ENCODE measurements at places on chromosomes 2 and 18.

DNA sequence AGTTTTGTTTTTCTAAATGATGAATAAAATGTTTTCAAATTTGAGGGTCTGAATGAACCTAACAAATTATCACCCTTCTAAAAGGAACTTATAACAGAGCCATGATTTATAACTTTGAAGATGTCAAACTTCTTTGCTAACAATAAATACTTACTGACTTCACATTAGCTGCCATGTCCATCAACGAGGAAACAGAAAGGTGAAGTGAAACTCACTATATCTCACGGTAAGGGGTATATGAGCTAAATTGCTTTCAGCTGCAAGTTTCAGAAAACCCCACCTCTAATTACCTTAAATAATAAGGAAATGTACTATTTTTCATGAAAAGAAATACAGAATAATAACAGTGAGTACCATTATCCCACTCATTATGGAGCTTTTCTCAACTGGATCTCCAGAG, 350.8 kb upstream of the NT5C1B start:
- no peaks in the 10 kb centered on the region for H3K4me1 ChIP-seq
- H3K27me3 ChIP-seq: no peaks in the 10 kb centered on the region
- H3K4me3 ChIP-seq: no peak overlapping the region

DNA sequence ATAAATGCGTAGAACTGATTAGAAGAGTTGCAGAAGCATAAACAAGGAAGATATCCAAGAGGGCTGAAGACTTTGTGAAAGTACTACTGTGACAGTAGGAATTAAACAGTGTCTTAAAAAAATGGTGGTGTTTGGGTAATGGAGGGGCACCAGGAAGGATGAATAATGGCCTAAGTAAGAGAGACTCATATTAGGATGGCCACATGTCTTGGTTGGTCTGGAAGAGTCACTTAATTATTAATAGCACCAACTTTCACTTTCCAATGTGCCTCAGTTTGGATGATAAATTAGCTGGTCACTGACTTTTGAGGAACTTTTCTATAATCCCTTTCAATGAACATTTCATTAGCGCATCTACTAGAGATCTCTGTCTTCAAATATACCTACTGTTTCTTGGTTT, 372.2 kb downstream of the NYAP2 start:
- H3K4me3 ChIP-seq: no peak overlapping the region
- H3K27ac ChIP-seq: no peak overlapping the region
- DNase-seq: no peak
- H3K36me3 ChIP-seq: no peaks in the 10 kb centered on the region

- DNase-seq: peak; percentile 37
- no peak overlapping the region for H3K27ac ChIP-seq
- peaks cover 32% of the 10 kb centered on the region for H3K4me1 ChIP-seq
- no peak overlapping the region for H3K4me3 ChIP-seq
- H3K27me3 ChIP-seq: no peaks in the 10 kb centered on the region
Measured at GRCh38 chr18:13259701-13260100, 41.1 kb downstream of the LDLRAD4 start.

DNA sequence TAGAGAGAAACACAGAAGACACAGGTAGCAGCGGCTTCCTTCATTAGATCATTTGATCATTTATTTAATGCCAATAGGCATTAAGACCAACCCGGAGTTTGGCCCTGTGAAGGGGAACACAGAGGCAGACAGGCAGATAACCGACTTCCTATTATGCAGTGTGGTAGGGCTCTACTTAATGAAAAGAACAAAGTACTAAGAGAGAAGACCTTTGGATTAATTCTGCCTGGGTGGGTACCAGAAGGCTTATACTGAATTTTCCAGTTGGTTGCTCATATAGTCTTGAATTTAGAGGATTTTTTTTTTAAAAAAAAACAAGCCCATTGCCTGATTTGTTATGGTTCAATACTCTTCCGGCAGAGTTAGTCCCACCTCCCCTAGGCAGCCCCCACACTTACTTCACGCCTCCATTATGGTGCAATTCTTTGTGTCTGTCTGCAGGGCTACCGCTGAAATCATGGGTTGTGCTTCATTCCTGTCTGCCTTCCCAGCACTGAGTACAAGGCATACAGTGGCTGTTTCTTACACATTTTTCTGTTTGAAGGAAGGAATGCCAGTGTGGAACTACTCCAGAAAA, 244.3 kb upstream of the APCDD1 start:
- no peaks in the 10 kb centered on the region for H3K36me3 ChIP-seq
- no peak overlapping the region for H3K4me3 ChIP-seq
- H3K27me3 ChIP-seq: no peaks in the 10 kb centered on the region
- peaks cover 18% of the 10 kb centered on the region for H3K4me1 ChIP-seq
- no peak for DNase-seq
- no peak overlapping the region for H3K27ac ChIP-seq

DNA sequence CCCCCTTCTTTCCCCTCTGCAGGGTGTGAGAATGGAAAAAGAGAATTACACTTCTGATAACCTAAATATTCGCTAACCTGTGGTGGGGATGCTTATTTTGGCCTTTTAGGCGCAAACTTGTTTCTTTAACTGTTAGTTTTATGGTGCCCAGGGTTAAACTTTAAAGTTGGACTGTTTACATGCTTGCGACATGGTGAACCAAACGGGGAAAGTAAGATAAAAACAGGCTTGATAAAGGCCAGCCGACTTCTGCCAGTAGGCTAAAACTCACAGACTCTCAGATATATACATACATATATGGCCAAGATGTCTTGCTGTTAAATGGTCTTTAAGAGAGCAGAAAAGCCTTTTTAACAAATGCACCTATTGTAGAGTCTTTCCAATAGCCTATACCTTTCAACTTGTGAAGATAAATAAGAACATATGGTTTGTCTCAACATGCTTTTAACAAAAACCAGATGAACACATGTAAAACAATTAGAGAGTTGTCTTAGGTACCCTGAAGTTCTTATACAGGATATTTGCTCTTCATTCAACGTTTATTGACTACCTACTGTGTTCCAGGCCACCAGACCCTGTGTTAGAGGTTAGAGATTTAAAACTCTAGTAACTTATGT, 29.0 kb downstream of the PRKCE start:
- no peak overlapping the region for H3K4me3 ChIP-seq
- H3K27ac ChIP-seq: no peak overlapping the region
- DNase-seq: no peak
- H3K4me1 ChIP-seq: peaks cover 26% of the 10 kb centered on the region
- H3K27me3 ChIP-seq: no peaks in the 10 kb centered on the region
- H3K36me3 ChIP-seq: no peaks in the 10 kb centered on the region

DNA sequence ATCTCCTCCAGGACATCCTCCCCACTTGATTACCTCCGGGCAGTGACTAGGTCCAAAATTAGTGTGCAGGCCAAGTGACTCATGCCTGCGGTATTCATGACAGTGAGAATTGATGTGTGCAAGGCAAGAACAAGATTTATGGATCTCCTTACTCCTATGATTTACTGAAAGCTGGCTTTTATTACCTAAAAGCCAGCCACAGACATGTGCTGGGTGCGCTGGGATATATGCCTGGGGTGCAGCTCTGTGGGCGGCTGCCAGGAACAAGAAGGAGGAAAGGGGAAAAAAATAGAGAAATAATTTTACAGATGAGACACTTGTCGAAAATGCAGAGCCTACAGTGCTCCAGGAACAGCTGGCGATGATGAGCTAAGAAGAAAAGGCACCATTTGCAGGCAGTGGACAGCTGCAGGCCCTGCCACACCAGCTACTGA, 359.3 kb downstream of the CMPK2 start:
- no peaks in the 10 kb centered on the region for H3K36me3 ChIP-seq
- H3K27me3 ChIP-seq: no peaks in the 10 kb centered on the region
- no peak for DNase-seq
- H3K4me3 ChIP-seq: no peak overlapping the region

DNA sequence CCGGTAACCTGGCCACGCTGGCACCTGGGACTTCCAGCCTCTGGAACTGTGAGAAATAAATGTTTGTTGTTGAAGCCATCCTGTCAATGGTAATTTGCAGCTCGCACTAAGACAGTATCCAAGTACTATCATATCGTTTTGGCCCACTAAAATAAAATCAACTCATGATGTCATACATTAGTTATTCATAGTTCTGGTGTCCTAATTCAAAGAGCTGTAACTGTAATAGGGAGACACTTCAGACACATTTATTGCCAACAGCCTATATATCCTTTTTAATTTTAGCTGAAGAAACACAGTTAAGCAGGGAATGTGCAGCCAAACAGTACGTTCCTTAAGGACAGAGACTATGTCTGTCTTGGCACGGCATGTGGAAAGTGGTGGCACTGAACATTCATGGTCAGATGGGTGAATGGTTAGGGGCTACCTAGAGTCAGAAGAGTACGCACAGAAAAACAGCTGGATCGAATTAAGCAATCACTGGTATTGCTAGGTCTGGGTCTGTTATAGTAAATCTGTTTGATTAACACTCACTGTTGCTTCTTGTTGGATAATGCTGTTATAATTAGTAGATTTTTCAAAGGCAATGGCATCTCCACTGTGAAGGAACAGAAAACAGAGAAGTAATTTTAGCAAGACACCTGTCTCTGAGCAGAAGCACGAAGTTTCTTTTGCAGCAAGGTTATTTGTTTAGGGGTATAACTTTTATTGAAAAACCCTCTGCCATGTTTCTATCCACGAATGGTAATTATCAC, 41.3 kb upstream of the CREG2 start:
- no peaks in the 10 kb centered on the region for H3K27me3 ChIP-seq
- H3K27ac ChIP-seq: no peak overlapping the region
- no peak for DNase-seq
- no peaks in the 10 kb centered on the region for H3K36me3 ChIP-seq
- no peak overlapping the region for H3K4me3 ChIP-seq

GRCh38 chr2:128544321-128545037, 225.8 kb upstream of the HS6ST1 start:
- no peaks in the 10 kb centered on the region for H3K4me1 ChIP-seq
- no peaks in the 10 kb centered on the region for H3K27me3 ChIP-seq
- no peaks in the 10 kb centered on the region for H3K36me3 ChIP-seq

DNA sequence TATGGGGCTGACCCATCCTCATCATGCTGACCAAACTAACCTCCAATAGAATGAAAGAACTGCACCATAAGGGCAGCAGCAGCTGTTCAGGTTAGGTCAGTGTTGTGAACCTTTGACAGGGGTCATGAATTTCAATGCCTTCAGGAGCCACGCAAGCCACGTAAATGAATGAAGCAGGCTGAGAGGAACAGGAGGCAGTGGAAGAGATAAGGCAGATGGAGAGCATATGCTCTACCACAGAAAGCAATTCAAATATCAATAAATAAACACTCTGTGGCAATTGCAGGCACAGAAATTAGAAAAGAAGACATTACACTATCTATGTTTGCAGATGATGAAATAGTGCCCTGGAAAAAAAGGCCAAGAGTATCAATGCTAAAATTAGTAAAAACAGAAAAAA, 56.3 kb downstream of the SCG2 start:
- H3K4me1 ChIP-seq: no peaks in the 10 kb centered on the region
- no peak overlapping the region for H3K4me3 ChIP-seq
- H3K27me3 ChIP-seq: no peaks in the 10 kb centered on the region
- DNase-seq: no peak
- no peak overlapping the region for H3K27ac ChIP-seq

- H3K27ac ChIP-seq: no peak overlapping the region
- no peaks in the 10 kb centered on the region for H3K27me3 ChIP-seq
- no peak for DNase-seq
- H3K4me1 ChIP-seq: no peaks in the 10 kb centered on the region
- no peak overlapping the region for H3K4me3 ChIP-seq
Measured at GRCh38 chr2:206858687-206859329, 80.5 kb upstream of the CPO start.

GRCh38 chr18:62437235-62438017, 85.4 kb upstream of the ZCCHC2 start:
- peak overlapping the region; percentile 76 for H3K27ac ChIP-seq
- H3K4me1 ChIP-seq: peaks cover 33% of the 10 kb centered on the region
- H3K27me3 ChIP-seq: no peaks in the 10 kb centered on the region
- peak overlapping the region; percentile 16 for H3K4me3 ChIP-seq
- peak; percentile 89 for DNase-seq
- no peaks in the 10 kb centered on the region for H3K36me3 ChIP-seq

- DNase-seq: no peak
- H3K27me3 ChIP-seq: no peaks in the 10 kb centered on the region
- no peak overlapping the region for H3K4me3 ChIP-seq
- no peaks in the 10 kb centered on the region for H3K4me1 ChIP-seq
Measured at GRCh38 chr2:113072584-113072983, 4.8 kb downstream of the IL1F10 start.

DNA sequence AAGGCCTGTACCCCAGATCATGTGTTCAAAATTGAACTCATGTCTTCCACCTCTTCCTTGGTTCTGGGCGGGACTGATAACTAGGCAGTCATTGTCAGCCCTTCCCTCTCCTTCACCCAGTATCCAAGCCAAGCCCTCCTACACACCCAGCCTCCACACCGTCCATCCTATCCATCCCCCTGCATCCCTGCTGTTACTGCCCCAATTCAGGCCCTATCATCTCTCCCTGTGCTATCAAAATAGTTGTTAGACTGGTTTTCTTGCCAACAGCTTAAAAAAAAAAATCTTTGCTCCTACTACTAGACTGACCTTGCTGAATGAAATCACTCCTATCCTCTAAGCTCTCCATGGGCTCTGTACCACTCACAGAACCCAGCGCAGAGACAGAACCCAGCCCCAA, 32.8 kb downstream of the TGFA start:
- no peak overlapping the region for H3K4me3 ChIP-seq
- no peaks in the 10 kb centered on the region for H3K27me3 ChIP-seq
- no peak overlapping the region for H3K27ac ChIP-seq
- H3K4me1 ChIP-seq: peaks cover 25% of the 10 kb centered on the region

GRCh38 chr2:41222593-41222992, 770.7 kb upstream of the SLC8A1 start:
- no peaks in the 10 kb centered on the region for H3K36me3 ChIP-seq
- DNase-seq: peak; percentile 38
- H3K4me3 ChIP-seq: no peak overlapping the region
- no peak overlapping the region for H3K27ac ChIP-seq

DNA sequence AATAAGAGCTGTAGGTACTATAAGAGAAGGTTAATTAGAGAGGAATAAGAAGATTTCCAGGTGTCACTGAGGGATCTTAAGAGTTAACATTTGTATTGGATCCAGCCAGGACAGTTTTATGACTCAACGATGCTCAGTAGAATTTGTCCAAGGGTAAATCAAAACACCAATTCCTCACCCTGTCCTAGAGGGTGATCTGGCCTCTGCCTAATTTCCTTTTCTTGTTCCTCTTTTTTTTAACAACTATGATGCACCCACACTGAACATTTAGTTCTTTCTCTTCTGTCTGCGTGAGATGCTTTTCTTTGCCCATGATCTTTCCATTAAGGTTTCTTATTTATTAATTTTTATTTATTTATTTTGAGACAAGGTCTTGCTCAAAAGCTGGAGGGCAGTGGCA, 92.0 kb downstream of the PMS1 start:
- no peaks in the 10 kb centered on the region for H3K4me1 ChIP-seq
- H3K36me3 ChIP-seq: peaks cover 6% of the 10 kb centered on the region
- no peak overlapping the region for H3K4me3 ChIP-seq
- no peak overlapping the region for H3K27ac ChIP-seq

- H3K4me3 ChIP-seq: no peak overlapping the region
- no peaks in the 10 kb centered on the region for H3K4me1 ChIP-seq
- H3K27me3 ChIP-seq: no peaks in the 10 kb centered on the region
Measured at GRCh38 chr2:59957504-59957903, 596.0 kb downstream of the BCL11A start.

- H3K4me3 ChIP-seq: no peak overlapping the region
- H3K36me3 ChIP-seq: no peaks in the 10 kb centered on the region
- DNase-seq: no peak
- peak overlapping the region; percentile 12 for H3K27ac ChIP-seq
Measured at GRCh38 chr2:197647961-197648690, 27.3 kb downstream of the RFTN2 start.

- no peak for DNase-seq
- no peak overlapping the region for H3K27ac ChIP-seq
- H3K4me3 ChIP-seq: no peak overlapping the region
- H3K36me3 ChIP-seq: no peaks in the 10 kb centered on the region
Measured at GRCh38 chr2:176445956-176446355, 176.7 kb downstream of the MTX2 start.

Measured in upper lobe of right lung (tissue), 1 donor.